BJ (cell line): ENCODE measurements at places on chromosomes 1 and 21. TPM values are rescaled to one million over a fixed set of nuclear protein-coding genes. Genes with fewer than 3 reads are reported as not detected.

DNA sequence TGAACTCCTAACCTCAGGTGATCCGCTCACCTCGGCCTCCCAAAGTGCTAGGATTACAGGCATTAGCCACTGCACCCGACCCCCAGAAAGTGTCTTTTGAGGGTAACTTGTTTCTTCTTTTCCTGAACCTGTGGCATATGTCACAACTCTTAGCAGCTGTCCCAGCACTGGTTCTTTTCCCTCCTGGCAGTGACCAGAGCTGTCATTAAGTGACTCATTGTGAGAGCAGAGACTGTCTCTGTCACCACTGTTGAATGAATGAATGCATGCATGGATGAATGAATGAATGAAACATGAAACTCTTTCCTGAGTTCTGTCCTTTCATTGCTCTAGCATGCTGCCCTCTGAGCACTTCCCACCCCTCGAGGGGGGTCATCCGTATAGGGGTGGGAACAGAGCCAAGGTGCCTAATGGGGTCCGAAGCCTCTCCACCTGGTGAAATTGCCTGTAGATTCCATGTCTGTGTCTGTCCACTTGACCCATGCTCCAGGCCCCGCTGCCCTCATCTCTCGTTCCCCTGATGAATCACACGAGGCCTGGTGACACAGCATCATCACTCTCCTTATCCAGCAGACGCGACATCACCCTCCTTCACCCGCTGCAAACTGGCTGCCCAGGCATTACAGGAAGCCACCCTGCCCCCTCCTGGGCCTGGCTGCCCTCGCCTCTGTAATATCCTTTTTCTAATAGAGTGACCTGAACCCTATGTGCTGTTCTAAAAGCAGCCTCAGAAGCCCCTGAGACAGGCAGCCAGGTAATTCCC lies 75.0 kb downstream of the IGSF21 start:
- no peak for DNase-seq

The CXADR gene
- polyA plus RNA-seq = 0.01 and 0.02 TPM in 2 replicates

The CPT2 gene
- 15.4 and 20.6 TPM in 2 replicates for polyA plus RNA-seq

The FCGR3A gene
- not detected in 2 replicates for polyA plus RNA-seq

DNA sequence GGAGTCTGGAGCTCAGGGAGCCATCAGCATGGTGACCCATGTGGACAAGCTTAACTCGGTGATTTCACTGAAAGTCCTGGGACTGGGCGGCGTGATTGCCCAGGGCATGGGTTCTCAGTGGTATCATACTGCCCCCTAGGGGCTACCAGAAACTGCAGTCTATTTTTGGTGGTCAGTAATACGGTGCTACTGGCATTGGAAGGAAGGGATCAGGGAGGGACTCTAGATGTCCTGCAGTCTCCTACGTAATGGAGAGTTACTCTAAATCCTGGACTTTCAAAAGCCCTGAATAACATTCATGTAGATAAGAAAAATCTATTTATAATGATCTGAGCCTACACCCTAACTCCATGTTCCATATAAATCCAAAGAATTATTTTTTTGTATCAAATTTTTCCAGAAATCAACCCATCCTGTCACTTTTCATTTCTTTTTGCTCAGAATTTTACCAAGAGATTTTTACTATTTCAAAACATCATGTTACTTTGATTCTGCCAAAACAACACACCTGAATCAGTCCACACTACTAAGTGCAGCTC lies 37.3 kb downstream of the PABPC4 start:
- DNase-seq = no peak

DNA sequence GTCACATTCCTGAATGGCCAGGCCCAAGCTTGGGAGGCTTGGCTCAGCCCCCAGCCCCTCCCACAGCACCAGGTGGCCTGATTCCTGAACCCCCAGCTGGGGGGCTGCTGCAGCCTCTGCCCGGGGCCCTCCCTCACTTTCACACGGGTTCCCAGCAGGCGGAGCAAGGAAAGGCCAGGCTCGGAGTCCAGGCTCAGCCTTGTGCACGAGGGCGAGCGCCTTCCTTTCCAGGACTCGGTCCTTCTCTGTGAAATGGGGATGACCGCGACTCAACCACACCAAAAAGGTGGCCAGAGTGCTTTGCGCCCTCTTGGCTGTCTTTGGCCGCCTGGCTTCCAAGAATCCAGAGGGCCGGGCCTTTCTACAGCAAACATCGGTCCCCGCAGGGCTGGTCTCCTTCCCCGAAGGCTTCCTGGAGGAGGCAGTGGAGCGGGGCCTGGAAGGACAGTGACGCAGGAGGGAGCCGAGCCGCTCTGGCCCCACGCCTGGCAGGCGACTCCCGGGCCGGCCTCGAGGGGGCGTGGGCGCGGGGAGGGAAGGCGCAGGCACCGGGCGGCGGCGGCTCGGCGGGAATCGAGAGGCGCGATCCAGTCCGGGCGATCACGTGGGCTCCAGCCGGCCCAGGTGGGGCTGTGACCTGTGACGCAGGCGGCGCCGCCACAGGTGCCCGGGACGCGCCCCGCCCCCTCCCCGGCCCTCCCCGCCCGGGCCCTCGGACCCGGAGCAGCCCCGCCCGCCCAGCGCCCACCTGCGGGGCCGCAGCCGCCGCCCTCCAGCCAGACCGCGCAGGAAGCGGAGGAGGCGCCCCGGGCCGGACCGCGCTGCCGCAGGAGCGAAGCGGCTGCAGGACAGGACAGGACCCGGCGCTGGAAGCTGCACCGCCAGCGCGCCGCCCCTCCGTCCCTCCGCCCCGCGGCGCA lies at the start of gene ARHGEF16:
ARHGEF16 (plus strand) TSS at position 775 of the 920 bp plus-strand sequence. CDS start 8,420 bp downstream, outside the sequence.
- no peak for DNase-seq

GRCh38 chr1:201183753-201184152 lies 6.9 kb upstream of the IGFN1 start:
- DNase-seq = no peak

GRCh38 chr21:15826147-15826780 lies 96.5 kb downstream of the USP25 start:
- DNase-seq = no peak

The LRRC7 gene
- 0.22 and 0.25 TPM in 2 replicates for polyA plus RNA-seq

DNA sequence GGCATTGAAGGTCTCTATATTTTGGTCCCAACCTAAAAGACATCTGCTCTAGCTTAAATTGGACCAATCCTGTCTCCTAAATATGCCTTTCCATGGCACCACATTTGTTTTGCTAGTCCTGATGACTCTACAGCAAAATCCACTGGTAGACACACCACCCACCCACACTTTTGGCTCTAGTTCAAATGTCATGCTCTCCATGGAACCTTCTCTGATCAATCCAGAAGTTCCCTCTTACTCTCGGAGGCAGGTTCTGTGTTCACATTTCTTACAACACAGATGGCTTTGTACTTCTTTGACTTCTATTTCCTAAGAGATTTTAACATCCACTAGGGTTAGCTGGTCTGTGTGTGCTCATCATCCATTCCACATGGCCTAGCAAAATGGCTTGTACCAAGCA lies 151.3 kb downstream of the APP start:
- no peak for DNase-seq

The SYF2 gene
- polyA plus RNA-seq = 15.0 and 32.6 TPM in 2 replicates

The CFHR2 gene
- not detected in 2 replicates for polyA plus RNA-seq

The FAM177B gene
- polyA plus RNA-seq = not detected in 2 replicates

GRCh38 chr1:18900303-18900841 lies 2.0 kb downstream of the ALDH4A1 start:
- DNase-seq = no peak

GRCh38 chr1:56780826-56781225 lies 38.4 kb downstream of the FYB2 start:
- no peak for DNase-seq

DNA sequence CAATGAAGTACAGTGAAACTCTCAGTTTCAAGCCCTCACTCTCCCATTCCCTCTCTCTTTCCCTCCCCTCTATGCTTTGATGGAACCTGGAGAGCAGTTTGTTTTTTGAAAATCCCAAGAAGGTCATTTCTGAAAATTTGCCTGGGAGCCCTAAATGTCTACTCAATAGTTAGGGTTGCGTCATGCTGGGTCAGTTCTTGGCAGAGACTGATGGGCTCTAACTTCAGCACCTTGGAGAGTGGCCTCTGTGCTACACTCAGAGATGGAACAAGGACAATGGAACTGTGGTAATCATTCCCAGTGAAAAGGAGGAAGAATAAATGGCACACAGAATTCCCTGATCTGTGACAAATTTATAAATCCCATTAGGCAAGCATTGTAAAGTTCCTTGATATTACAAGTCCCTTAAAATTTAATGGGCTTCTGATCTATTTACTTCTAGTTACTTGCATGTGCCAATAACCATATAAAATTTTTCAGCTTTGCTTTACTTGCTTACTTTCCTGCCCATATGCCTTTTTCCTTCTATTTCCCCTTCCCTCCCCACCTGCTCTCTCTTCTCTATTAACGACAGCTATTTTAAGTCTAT lies 182.9 kb upstream of the KCND3 start:
- DNase-seq = no peak

GRCh38 chr1:203244776-203245175 lies 15.3 kb upstream of the CHIT1 start:
- DNase-seq = no peak

GRCh38 chr1:5917591-5918274 lies 74.5 kb downstream of the NPHP4 start:
- no peak for DNase-seq
